ENCODE measurements at places on chromosomes 1 and 21.

GRCh38 chr1:150696162-150696561 is 792 bp downstream of the GOLPH3L start:
- H3K4me3 ChIP-seq, result no peak overlapping the region
- no peak for DNase-seq
- no peaks in the 10 kb centered on the region for H3K27me3 ChIP-seq
- peaks cover 16% of the 10 kb centered on the region for H3K4me1 ChIP-seq
- H3K36me3 ChIP-seq, result peaks cover 20% of the 10 kb centered on the region
- H3K27ac ChIP-seq, result no peak overlapping the region

GRCh38 chr1:165439330-165439729 is 5.6 kb downstream of the RXRG start:
- no peak overlapping the region for H3K4me3 ChIP-seq
- H3K4me1 ChIP-seq, result no peaks in the 10 kb centered on the region
- H3K27ac ChIP-seq, result no peak overlapping the region
- H3K36me3 ChIP-seq, result no peaks in the 10 kb centered on the region
- no peak for DNase-seq

GRCh38 chr1:16112596-16113555 is 39.4 kb upstream of the FAM131C start:
- no peaks in the 10 kb centered on the region for H3K27me3 ChIP-seq
- no peak overlapping the region for H3K4me3 ChIP-seq
- no peaks in the 10 kb centered on the region for H3K4me1 ChIP-seq

- peaks cover 3% of the 10 kb centered on the region for H3K27me3 ChIP-seq
- no peak overlapping the region for H3K4me3 ChIP-seq
- H3K4me1 ChIP-seq, result peaks cover 4% of the 10 kb centered on the region
These were observed 29.7 kb upstream of the KIRREL1 start for GRCh38 chr1:157963713-157964112.

- no peak overlapping the region for H3K4me3 ChIP-seq
- no peak overlapping the region for H3K27ac ChIP-seq
- H3K27me3 ChIP-seq, result no peaks in the 10 kb centered on the region
- no peaks in the 10 kb centered on the region for H3K4me1 ChIP-seq
- no peak for DNase-seq
These were observed 52.1 kb downstream of the ADCY10 start for GRCh38 chr1:167861664-167862381.

- DNase-seq, result peak; percentile 19
- H3K4me3 ChIP-seq, result peak overlapping the region; percentile 59
- H3K4me1 ChIP-seq, result peaks cover 10% of the 10 kb centered on the region
These were observed 221.4 kb upstream of the PKN2 start for GRCh38 chr1:88462488-88463261.

- H3K27me3 ChIP-seq, result no peaks in the 10 kb centered on the region
- DNase-seq, result no peak
- H3K36me3 ChIP-seq, result peaks cover 11% of the 10 kb centered on the region
- H3K4me3 ChIP-seq, result no peak overlapping the region
- no peak overlapping the region for H3K27ac ChIP-seq
These were observed 5.1 kb downstream of the ABCG1 start for GRCh38 chr21:42223826-42224575.

GRCh38 chr21:36976882-36977651 is 10.6 kb upstream of the HLCS start:
- no peaks in the 10 kb centered on the region for H3K36me3 ChIP-seq
- H3K27ac ChIP-seq, result no peak overlapping the region
- peaks cover 22% of the 10 kb centered on the region for H3K4me1 ChIP-seq
- H3K27me3 ChIP-seq, result peaks cover 2% of the 10 kb centered on the region
- peak; percentile 89 for DNase-seq
- no peak overlapping the region for H3K4me3 ChIP-seq

DNA sequence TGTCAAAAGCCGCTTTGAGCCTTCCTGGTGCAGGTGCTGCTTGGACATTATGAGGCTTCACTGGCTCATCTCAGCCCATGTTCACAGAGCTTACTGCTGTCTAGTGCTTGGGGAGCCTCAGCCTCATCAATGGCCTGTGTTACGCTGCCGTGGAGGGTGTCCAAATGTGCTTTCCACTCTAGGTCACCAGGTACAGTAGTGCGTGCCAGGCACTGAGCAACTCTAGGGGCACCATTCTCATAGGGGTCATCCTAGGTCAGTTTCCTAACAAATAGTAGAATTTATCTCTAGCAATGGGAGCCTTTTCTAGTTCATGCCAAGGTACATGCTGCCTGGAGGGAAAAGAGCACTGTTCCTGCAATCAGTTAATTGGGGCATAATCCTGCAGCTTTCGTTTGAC is 193.8 kb downstream of the DYRK1A start:
- H3K36me3 ChIP-seq, result no peaks in the 10 kb centered on the region
- no peak overlapping the region for H3K27ac ChIP-seq
- no peak for DNase-seq
- H3K27me3 ChIP-seq, result no peaks in the 10 kb centered on the region
- peaks cover 34% of the 10 kb centered on the region for H3K4me1 ChIP-seq

GRCh38 chr1:2312515-2313301 is 78.6 kb downstream of the MORN1 start:
- H3K27me3 ChIP-seq, result no peaks in the 10 kb centered on the region
- no peak for DNase-seq
- no peak overlapping the region for H3K4me3 ChIP-seq
- no peaks in the 10 kb centered on the region for H3K4me1 ChIP-seq
- no peak overlapping the region for H3K27ac ChIP-seq
- no peaks in the 10 kb centered on the region for H3K36me3 ChIP-seq

DNA sequence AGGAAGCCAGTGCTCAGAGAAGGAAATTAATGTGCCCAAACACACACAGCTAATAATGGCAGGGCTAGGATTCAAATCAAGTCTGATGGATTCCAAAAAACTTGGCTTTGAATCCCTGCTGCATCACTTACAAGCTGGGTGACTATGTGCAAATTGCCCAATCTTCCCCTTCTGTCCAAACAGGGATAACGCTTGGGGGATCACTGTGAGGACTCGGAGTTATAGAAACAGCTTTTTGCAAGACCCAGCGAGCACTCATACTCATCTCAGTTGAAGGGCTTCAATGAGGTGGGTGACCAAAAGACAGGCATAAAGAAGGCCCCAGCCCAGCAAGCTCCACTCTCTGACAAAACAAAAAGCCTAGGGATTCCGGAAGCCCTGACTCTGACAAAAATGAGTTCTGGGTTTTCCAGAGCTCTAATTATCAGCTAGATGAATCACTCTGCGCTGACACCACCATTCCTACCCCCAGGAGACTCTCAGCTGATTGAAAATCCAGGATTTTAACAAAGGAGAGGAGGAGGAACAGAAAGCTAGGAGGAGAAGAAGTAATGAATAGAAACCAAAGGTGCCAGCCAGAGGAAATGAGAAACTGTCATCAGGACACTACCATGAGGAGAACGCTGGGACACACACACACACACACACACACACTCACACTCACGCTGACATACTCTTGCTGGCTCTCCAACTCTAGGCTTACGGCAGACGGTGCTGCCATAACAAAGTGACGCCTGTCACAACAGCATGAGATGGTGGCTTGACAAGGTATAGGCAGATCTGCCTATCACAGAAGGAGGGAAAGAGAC is 1.6 kb upstream of the STK40 start:
- no peaks in the 10 kb centered on the region for H3K27me3 ChIP-seq
- H3K4me3 ChIP-seq, result no peak overlapping the region
- peaks cover 12% of the 10 kb centered on the region for H3K36me3 ChIP-seq
- DNase-seq, result no peak

- no peak overlapping the region for H3K27ac ChIP-seq
- DNase-seq, result no peak
These were observed 82.0 kb upstream of the NFIA start for GRCh38 chr1:61000327-61000726.

- no peaks in the 10 kb centered on the region for H3K27me3 ChIP-seq
- H3K4me1 ChIP-seq, result no peaks in the 10 kb centered on the region
- no peak overlapping the region for H3K4me3 ChIP-seq
- DNase-seq, result no peak
- H3K27ac ChIP-seq, result no peak overlapping the region
These were observed 285.6 kb downstream of the ASTN1 start for GRCh38 chr1:176878750-176879536.

DNA sequence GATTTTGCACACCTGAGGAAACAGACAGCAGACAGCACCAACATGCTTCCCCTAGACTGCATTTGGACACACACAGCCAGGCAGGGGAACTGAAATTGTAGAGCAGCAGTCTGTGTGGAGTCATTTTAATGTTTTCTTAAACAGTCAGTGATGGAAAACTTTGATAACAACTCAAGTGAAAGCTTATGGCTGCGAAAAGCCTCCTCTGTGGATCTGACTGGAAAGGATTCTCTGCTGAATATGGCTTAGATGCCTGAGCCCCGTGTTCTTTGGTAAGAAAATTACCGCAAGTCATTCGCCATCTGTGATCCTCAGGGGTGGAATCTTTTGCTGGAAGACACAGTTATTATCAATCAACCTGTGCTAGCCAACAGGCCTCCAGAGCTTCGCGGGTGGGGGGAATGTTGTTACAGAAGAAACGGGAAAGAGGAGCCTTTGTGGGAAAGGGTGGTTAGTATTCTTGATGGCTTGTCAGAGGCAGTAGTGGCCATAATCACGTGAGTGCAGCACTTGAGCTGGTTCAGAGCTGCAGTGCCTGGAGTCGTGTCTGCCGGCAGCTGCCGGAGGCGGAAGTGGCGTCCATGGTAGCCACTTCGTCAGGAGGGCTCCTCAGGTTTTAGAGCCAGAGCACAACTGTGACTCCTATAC is 204.7 kb downstream of the ST6GALNAC3 start:
- DNase-seq, result no peak
- H3K4me3 ChIP-seq, result no peak overlapping the region
- no peak overlapping the region for H3K27ac ChIP-seq
- H3K4me1 ChIP-seq, result no peaks in the 10 kb centered on the region
- no peaks in the 10 kb centered on the region for H3K27me3 ChIP-seq

All from common myeloid progenitor, CD34-positive (primary cell).